ENCODE measurements at places on chromosomes 7 and 10. TPM values are rescaled to one million over a fixed set of nuclear protein-coding genes. Genes with fewer than 3 reads are reported as not detected.

OR2F2 gene
- total RNA-seq, result not detected

PON1 gene
- 1.0 TPM for total RNA-seq

LAMB1 gene
- 108 TPM for total RNA-seq

SERPINE1 gene
- total RNA-seq, result 1,785 TPM

LDB3 gene
- total RNA-seq, result 0.13 TPM

All from A549 treated with Mapracorat at 1 μM for 4 hours (cell line).